ENCODE measurements at places on chromosomes 2 and 18.
A peak's percentile ranks its signal among the peaks of the same experiment; 100 is the strongest.

DNA sequence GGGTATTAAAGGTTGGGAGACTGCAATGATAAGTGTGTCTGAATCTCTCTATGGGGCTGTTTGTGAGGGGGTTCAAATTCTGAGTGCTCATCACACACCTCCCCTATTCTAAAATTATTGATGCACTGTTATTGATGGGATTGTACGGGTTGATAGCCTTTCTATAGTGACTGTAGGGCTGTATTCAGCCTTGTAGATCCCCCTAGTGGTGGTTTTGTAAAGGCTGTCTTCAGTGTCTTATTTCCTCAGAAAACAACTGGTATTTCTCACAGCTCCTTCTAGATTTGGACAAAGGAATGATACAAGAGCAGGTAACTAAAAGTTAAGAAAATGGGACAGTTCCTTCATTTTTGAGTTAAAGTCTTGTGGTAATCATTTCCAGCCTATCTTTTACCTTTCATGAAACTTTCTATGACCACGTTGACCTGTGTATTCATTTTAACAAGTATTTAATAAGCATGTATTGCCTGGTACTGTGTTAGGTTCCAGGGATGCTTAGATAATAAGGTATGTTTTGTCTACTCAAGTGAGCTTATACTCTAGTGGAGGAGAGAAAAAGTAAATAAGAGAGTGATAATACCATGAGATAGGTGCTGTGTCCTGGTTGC lies 21.2 kb downstream of the SMAD4 start:
- no peak for DNase-seq

DNA sequence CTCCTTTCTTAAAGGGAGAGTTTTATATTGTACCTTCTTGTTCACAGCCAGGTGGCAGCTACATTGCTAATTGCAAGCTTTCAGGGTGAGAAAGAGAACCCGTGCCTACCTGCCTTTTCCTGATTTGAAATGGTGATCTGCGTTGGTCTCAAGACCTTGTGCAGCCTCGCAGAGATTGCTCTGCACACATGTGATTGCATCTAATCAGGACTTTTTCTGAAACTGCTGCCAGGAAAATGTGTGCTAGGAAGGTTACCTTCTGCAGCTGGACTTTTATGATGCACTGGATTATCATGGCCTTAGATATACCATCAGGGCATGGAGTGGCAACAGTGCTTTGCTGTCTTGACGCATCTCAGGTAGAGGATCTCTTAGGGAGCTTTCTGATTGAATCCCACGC lies 45.1 kb downstream of the AGAP1 start:
- no peak for DNase-seq

GRCh38 chr2:157875641-157876065 lies 477 bp downstream of the ACVR1 start:
- DNase-seq, result peak; percentile 71

- DNase-seq, result peak; percentile 55
Measured at GRCh38 chr2:207530160-207531031, 634 bp downstream of the CREB1 start.

GRCh38 chr2:166651080-166651675 lies 157.1 kb upstream of the SCN7A start:
- DNase-seq, result no peak

DNA sequence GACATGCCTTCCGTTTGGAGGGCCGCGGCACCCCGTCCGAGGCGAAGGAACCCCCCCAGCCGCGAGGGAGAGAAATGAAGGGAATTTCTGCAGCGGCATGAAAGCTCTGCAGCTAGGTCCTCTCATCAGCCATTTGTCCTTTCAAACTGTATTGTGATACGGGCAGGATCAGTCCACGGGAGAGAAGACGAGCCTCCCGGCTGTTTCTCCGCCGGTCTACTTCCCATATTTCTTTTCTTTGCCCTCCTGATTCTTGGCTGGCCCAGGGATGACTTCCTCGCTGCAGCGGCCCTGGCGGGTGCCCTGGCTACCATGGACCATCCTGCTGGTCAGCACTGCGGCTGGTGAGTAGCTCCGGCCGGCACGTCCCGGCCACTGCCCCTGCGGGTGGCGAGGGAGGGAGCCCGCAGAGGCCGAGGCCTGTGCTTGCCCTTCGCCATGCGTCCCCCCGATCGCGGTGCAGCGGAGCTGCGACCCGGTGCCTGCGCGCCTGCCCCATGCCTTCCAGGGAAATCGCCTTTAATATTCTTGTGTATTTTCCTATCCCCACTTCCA lies 1.2 kb downstream of the BMPR2 start:
- peak; percentile 26 for DNase-seq

DNA sequence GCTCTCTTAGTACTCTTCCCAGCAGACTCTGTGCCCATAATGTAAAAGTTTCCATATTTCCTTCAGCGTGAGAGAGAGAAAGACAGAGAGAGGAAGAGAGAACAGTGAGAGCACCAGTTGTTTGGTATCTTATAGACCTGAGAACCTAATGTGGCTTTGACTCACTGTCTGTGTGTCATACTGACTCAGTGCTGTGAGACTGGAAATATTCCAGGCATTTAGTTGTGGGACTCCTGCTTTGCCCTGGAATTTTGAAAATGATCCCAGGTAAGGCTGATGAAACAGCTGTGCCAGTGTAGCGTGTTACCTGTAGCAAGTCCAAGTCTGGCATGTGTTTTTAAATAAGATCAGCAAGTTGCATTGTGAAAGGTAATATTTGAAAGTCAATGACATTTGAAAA lies 87.9 kb upstream of the KCNH7 start:
- DNase-seq, result no peak

All from stimulated activated CD4-positive, alpha-beta T cell treated with anti-CD3 and anti-CD28 coated beads, Interleukin-2, amount 100 ng/mL, for 24 hours (primary cell).